ENCODE measurements at places on chromosomes 4 and X. TPM values are rescaled to one million over a fixed set of nuclear protein-coding genes. Genes with fewer than 3 reads are reported as not detected.

DNA sequence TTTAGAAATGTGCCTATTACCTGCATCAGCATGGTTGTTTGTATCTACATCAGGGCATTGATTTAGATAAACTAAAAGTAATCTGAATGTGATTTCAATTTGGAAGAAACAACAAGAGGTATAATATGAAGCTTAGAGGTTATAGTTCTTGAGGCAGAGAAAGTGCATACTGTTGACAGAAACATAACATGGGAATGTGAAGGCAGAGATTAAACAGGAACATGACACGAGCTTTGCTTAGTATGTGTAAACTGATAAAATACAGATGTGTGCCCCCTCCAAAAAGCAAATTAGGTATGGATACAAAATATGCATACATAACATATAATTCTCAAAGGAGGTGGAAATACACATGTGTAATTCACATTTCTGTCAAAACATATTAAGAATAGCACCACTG, 1180.2 kb upstream of the ADGRL3 start:
- DNase-seq = no peak

DNA sequence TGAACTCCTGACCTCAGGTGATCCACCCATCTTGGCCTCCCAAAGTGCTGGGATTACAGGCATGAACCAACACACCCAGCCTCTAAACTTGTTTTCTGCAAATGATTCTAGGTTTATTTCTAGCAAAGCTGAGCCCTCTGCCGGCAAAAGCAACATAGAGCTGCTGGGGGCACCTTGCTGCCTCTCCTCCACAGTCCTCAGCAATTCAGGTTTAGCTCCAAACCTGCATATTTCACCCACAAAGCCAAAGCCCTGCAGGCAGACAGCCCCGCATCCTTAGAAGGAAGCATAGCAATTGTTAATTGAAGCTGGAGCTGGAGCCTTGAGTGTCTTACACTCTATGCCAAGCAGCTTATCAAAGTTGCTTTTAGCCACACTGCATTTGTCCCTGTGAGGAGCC, 24.9 kb upstream of the OCIAD2 start:
- DNase-seq = no peak

DNA sequence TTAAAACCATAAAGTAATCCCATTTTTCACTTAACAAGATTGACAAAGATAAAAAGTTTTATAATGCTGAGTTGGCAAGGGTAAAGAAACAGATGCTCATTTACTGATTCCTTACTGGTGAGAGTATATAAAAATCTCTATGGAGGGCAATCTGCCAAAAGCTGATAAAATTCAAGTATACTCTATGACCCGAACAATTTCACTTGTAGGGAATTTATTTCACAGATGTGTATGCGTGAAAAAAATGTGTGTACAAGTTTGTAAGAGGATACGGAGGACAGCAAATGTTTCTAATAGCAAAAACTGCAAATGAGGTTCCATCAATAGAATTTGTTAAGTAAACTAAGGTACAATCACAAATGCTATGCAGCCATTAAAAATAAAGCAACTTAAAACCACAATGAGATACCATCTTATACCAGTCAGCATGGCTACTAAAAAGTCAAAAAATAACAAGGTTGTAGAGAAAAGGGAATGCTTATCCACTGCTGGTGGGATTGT, 23.4 kb downstream of the DHX15 start:
- no peak for DNase-seq

Gene TCEAL7
- total RNA-seq = 2.9 TPM

Gene TMEM33
- 52.7 TPM for total RNA-seq

DNA sequence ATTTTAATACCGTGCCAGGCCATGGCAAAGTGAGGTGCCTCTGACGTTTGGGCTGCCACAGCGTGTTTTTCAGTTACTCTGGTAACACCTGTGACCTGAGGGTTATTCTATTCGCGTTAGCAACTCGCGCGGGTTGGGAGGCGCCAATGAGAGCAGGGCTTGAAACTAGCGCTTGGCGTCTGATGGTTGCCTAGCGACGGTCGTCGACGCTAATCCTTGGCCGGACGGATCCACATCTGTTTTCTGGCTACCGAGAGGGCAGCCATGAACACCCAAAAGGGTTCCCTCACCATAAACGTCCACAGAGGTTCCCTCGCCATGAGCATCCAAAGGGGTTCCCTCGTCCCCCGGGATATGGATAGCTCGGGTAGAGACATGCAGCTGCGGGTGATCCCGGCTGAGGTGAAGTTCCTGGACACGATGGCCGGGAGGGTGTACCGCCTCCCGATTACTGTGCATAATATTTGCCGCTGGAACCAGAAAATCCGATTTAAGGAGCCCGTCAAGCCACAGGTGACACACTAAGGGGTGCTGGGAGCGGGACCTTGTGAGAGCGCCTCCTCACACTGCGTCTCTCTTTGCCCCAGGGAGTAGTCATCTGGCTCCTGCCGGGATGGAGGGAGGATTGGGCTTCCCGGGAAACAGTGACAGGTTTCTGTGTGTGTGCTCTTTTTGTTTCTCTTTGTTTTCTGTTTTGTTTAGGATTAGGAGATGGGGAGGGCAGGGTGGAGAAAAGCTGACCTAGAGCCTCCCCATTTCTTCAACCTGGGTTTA, at the start of gene CFAP47:
Gene CFAP47, plus strand, starts transcription at position 199 of the 774 bp plus-strand sequence. Its CDS starts 66 bp downstream, at position 265.
- no peak for DNase-seq
